ENCODE measurements at places on chromosomes 5 and 9.
A peak's percentile ranks its signal among the peaks of the same experiment; 100 is the strongest.

- DNase-seq: no peak
Measured at GRCh38 chr5:16888694-16889124, 47.4 kb downstream of the MYO10 start.

- DNase-seq: no peak
Measured at GRCh38 chr5:110544603-110545002, 181.9 kb downstream of the TMEM232 start.

- peak; percentile 63 for DNase-seq
Measured at GRCh38 chr5:134525683-134526482, 413 bp downstream of the JADE2 start.

- no peak for DNase-seq
Measured at GRCh38 chr5:33237471-33237870, 203.3 kb upstream of the TARS1 start.

DNA sequence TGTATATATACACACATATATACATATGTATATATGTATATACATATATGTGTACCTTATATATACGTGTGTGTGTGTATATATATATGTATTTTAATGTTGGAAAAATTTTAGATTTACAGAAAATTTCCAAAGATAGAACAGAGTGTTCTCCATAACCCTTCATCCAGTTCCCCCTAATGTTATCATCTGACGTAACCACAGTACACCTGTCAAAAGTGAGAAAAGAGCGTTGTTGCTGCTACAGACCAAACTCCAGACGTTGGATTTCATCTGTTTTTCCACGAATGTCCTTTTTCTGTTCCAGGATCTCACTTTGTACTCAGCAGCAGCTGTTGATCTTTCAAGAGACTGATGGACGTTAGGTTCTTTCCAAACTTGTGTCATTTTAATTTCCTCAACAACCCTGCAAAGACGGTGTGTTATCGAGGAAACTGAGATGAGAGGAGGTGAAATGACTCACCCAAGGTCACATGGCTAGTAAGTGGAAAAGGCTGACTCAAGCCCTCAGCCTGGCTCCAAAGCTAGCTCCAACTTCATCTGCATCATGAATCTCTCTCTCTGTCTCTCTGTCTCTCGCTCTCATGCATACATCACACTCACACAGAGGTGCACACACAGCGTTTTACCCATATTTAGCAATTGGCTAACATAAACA lies 17.0 kb upstream of the NTNG2 start:
- DNase-seq: no peak

GRCh38 chr5:149371296-149371962 lies 7.7 kb downstream of the IL17B start:
- DNase-seq: peak; percentile 76

DNA sequence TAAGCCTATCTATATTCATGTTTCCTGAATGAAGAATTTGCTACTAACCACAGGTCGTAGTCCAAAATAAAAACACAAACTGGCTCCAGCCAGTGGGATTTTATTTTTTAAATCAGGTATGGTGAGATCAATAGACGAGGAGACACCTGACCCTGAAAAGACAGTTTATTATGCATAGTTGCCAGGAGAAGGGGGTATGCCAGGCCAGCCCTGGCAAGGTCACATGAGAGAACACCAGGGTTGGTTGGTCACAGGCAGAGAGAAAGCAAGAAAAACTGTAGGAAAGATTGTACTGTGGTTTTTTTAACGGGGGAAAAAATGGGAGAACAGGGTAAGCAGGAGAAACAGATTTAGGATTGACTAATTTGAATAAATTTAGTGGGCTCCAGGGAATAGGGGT lies 125.3 kb downstream of the CDH18 start:
- DNase-seq: no peak

- no peak for DNase-seq
Measured at GRCh38 chr9:80586786-80587330, 1015.1 kb downstream of the TLE4 start.

- no peak for DNase-seq
Measured at GRCh38 chr9:4106760-4107143, 193.1 kb downstream of the GLIS3 start.

- no peak for DNase-seq
Measured at GRCh38 chr5:90675222-90675621, 116.6 kb downstream of the ADGRV1 start.

All from CD4-positive, alpha-beta T cell treated with Interferon alpha-2 for 1 hour (primary cell).